Neuronal stem cell (in vitro differentiated cells): ENCODE measurements at places on chromosomes 16 and 17.

GRCh38 chr17:5220074-5220473, 14.6 kb downstream of the SCIMP start:
- no peak for DNase-seq

DNA sequence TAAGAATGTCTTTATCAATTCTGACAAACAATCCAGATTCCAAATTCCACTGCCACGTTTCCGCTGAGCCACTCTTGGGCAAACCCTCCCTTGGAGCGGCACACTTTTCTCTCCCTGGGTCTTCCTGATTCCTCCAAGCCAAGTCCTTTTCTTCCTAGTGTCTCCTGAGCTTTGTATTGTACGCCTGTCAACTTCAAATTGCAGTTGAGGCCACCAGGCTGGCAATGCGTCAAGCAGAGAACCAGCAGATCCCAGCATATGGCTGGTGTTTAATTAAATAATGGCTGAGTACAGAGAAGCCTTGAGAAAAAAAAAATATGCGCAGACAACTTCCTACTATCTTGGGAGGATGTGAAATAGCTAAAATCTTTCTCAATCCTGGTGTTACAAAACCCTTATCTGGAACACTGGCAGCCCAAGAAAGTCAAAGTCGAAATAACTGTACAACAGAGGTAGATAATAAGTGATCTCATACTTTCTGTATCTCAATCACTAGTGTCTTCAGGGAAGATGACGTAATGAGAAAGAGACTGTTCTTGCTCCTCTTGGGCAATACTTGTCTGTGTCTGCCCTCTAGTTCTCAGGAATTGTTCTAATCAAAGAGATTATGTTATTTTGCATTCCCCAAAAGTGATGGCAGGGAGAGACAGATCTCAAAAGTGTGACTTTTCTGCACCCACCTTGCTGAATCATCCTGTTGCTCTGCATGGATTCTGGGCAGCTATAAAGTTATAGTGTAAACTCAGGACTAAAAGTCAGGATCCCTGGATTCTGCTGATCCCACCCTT, 15.0 kb downstream of the SMIM36 start:
- no peak for DNase-seq

DNA sequence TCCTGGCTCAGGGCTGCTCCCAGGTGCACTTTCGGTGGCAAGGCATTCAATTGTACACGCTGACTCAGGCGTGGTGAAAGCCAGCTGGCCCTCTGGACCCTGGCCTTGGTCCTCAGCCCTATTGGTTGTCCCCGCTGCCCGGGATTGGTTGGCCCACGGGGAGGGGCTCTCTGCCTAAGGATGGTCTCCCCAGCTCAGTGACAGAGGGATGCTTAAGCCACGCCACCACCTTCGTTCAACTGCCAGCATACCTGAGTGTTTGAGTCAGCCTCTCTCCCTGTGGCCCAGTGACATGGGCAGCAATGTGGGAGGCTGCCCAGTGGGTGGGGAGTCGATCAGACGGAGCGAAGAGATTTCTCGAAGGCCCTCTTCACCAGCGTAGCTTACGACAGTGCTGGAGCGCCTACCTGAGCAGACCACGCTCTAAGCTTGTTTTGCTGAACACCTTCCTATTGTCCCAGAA, 30.3 kb downstream of the IRF8 start:
- DNase-seq, result no peak

DNA sequence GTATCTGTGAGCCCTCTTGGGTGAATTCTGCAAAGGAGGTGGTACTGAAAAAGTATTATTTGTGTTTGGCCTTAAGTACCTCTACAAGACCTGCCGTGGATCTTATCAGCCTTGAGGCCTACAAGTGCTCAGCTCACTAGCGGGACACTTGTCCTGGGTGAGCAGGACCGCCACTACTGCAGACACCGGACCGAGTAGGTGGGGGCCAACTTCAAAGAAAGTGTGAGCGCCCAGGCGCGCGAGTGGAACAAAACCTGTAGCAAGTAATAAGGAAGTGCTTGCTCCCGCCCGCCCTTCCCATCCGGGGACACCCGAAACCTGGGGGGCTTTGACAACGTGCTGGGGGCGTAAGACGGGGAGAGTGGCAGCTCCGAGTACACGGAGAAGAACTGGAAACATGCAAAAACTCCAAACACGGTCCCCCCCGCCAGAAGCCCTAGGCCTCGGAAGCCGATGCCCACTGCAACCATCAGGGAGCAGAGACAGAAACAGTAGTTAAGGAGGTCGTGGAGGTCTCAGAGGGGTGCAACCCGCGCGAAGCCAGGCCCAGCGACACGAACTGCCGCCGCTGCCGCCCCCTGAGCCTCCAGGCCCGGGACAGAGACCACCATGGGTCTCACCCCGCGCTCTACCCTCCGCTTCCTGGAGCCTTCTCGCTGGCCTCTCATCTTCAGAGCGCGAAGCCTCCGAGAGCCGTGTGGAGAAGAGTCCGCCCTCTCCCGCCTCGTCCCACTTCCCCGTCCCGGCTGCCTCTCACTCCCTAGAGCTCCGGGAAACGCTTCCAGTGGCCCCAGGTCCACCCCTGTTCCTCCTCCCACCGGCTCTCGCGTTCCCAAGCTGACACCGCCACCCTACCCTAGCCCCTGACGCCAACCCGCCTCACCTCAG, 537 bp downstream of the CNOT1 start:
- DNase-seq, result peak; percentile 23

- DNase-seq, result peak; percentile 97
Measured at GRCh38 chr17:43024407-43025289, at the start of gene RND2. Gene RND2, plus strand, starts transcription at chr17:43025231. Its CDS starts 117 bp downstream, at chr17:43025348.
